ENCODE measurements at places on chromosomes 11 and 22.

DNA sequence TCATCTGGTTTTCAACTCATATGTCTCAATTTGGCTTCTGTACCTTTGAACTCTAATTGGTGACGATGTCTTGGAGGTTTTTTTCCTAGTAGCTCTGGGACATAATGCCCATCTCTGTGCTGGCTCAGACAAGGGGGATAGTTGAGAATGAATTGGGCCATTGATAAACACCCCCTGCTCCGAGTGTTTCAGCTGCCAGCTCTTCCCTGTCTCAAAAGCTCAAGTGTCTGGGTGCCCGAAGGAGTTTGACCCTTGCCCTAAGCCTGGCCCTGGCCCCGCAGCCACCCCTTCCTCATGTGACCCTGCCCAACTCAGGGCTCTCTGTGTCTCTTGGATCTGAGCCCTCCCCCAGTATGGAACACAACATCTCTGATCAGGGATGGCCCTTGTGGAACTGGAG lies 3.0 kb downstream of the INSC start:
- DNase-seq = no peak

GRCh38 chr11:96393753-96394348 lies 4.0 kb downstream of the JRKL start:
- no peak for DNase-seq

DNA sequence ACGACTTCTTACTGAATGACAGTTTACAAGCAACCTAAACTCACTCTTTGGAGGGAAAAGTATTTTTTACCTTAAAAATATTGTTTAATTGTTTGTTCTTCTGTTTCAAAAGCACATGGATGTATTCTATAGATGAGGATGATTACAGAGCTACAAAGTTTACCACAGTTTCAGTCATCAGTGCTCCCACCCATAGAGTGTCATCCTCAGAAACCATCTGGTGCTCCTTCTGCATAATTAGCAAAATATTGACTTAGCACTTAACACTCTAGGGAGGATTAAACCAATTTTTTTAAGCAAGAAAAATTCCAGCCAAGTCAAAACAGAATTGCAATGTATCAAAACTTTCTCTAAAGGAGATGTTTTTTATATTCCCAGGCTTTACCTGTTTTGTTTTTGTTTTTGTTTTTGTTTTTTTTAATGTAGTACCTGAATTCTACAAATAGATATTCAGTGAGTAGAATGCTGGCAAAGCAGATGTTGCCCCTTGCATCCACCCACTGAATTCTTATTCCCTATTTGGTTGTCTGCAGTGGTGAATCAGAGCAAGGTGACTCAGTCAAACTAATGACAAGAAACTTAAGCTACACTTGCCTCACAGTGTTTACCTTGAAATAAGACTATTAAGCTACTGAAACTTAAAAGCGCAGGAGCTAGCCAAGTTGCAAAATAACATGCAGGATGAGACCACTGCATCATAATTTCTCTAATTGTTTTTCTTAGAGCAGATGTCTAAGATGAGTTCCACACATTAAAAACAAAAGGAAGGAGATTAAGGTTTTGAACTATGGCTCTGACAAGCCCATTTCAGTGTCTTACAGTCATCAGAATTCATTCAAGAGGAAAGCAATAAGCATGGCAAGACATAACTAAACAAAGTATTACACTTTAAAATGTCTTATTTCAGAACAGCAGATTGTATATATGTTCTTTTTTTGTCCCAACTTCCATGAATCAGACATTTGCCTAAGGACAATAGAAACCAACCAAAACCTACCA lies 155.1 kb upstream of the SOX6 start:
- no peak for DNase-seq

DNA sequence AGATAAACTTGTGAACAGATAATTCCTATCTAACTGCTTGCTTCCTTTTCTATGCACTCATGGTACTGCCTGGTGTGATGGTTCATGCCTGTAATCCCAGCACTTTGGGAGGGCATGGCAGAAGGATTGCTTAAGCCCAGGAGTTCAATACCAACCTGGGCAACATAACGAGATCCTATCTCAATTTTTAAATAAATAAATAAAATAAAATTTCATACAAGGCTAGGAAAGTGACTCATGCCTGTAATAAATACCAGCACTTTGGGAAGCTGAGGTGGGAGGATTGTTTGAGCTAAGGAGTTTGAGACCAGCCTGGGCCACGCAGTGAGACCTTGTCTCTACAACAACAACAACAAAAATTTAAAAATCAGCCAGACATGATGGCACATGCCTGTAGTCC lies 166.6 kb downstream of the COMMD9 start:
- no peak for DNase-seq

DNA sequence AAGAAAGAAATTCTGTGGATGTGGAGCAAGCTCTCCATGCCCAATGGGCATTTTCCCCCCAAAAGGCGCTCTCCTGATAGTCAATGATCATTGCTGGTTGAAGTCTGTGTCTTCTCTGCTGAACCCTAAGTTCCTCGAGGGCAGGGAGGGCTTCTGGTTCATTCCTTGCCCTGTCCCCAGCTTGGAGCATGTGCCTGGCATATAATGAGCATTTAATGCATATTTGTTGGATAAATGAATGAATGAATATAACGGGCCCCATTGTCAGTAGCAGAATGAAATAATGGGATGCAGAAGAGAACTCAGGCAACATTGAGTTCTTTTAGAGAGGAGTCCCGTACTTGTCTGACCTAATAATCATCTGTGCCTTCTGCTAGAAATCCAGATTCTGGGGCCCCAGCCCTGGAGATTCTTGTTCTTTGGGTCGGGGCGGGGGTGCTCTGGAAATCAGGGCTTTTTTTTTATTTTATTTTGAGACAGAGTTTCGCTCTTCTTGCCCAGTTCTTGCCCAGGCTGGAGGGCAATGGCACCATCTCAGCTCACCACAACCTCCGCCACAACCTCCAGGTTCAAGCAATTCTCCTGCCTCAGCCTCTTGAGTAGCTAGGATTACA lies 64.4 kb downstream of the CD82 start:
- no peak for DNase-seq

DNA sequence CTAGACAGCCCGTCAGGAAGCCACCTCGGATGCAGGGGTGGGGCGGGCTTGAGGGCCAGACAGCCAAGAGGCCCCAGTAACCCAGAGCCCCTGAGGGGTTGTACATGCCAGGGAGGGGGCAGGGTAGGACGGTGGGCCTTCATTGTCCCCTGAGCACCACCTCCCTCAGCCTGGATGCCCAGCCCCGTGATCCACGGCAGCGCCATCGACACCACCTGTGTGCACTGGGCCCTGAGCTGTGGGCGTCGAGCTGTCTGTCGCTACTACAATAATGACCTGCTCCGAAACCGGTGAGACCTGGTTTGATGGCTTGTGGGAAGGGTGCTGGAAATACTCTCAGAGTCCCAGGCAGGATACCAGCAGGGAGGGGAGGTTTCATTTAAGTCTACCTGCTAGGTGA lies 37.4 kb upstream of the TPBGL start:
- DNase-seq = no peak

- no peak for DNase-seq
Observed at GRCh38 chr11:72314600-72315392, 70.8 kb upstream of the PHOX2A start.

DNA sequence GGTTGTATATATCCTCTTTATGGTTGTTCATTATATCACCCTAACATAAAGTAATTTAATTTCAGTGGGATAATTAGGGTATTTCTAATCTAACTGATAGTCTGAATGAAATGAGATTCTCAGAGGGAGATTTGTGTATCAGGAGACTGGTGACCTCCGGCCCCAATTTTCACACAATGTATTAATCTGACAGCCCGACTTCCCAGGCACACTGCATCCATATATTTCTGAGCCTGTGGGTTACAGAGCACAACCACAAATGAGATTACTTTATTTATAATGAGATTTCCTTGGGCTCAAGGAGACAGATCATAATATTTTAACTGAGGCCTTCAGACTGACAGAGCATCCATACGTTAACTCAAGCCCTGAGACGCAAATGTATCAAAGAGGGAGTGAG lies 125.9 kb downstream of the RCN1 start:
- DNase-seq = no peak

- no peak for DNase-seq
Observed at GRCh38 chr22:36036167-36036624, 7.6 kb upstream of the RBFOX2 start.

GRCh38 chr22:25080855-25081254 lies 118.8 kb upstream of the CRYBB3 start:
- no peak for DNase-seq

- no peak for DNase-seq
Observed at GRCh38 chr11:75198278-75198973, 42.1 kb upstream of the TPBGL start.

DNA sequence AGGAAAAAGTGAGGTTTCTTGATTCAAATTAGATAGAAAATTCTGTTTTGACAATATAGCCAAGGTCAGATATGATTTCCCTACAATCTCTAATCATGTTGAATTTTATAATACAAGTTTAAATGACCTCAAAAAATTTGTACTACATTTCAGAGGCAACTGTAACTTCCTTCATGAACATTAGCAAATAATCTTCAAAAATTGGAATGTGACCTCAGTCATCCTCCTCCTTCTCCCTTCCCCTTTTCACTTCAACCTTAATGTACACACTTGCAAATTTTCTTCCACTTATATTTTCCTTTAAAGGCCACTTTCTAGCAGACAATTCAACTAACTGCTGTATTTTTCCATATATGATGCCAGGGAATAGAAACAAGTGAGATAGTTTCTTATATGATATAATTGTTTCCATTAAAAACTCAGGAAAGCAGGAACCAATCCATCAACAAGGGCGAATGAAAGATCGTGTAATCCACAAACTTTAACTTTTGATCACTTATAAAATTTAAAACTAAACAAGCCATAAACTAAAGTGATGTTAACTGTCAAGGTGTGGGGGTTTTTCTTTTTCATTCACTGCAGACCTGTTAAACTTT lies 60.3 kb downstream of the MAML2 start:
- no peak for DNase-seq

DNA sequence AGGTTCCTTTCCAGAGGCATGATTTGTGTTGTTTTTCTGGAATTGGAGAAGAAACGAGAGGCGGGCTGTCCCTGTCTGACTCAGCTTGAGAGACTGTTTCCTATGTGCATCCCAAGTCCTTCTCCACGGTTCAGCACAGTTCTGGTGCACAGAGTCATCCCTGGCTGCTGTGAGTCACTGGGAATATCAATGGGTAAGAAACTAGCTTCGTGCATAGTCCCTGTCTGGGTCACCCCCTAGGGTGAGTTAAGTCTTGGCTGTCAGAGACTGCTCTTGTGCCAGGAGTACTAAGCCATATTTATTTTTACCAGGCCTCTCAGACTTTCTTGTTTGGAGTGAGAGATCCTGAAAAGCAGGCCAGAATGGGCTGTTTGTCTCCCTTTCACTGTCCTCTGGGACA lies 2.4 kb upstream of the LRP4 start:
- DNase-seq = no peak

Measured in cortex of kidney (tissue), 1 donor.